Stimulated activated CD8-positive, alpha-beta memory T cell treated with anti-CD3 and anti-CD28 coated beads, Interleukin-7, amount 100 ng/mL, for 24 hours (primary cell): ENCODE measurements at places on chromosomes 6 and 20.

DNA sequence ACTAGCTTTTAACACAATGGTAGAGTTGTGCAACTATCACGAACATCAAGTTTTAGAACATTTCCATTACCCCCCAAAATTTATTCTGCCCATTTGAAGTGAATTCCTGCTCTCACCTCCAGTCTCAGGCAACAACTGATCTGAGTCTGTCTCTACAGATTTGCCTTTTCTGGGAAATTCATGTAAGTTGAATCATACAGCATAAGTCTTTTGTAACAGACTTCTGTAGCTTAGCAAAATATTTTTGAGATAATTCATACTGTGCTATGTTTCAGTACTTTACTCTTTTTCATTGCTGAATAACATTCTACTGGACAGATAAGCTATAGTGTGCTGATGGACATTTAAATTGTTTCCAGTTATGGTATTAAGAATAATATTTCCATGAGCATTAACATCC, 447.3 kb upstream of the GJE1 start:
- DNase-seq, result no peak

- DNase-seq, result no peak
These were observed 115.9 kb downstream of the OTOR start for GRCh38 chr20:16864069-16864468.

GRCh38 chr6:90160013-90160412, 136.6 kb downstream of the BACH2 start:
- DNase-seq, result no peak

DNA sequence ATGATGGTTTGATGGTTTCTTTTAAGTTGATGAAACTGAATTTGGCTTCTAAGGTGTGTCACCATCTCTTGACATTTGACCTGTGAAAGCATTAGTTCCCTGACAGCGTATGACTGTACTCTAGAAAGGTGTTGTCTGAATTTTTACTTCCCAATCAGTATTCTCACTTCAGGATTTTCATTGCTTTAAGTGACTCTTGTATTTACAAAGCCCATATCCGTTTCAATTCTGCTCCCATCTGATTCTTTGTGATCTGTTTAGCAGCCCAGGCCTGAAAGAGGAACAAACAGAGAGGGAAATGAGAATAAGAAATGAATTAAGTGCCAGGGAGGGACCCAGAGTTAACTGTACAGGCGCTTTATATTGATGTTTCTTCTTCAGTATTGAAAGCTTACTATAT, 73.7 kb downstream of the FARS2 start:
- DNase-seq, result no peak

DNA sequence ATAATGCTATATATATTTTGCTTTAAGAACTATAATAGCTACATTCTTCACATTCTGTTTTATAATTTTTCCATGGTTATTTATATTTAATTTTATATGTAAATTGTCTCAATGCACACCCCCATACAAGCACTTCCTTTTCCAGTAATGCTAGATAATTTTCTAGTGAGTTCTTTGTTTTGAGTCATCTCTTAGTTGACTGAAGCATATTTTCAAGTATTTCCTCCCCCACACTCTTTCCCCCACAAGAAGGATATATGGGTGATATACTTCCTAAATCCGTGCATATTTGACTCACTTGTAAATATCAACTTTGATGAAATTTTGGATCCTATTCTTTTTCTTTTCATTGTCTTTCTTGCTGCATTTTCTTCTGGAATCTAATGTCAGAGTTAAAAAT, 82.1 kb upstream of the SRSF6 start:
- DNase-seq, result no peak

- DNase-seq, result no peak
These were observed 190.2 kb downstream of the DTNBP1 start for GRCh38 chr6:15472621-15473020.

DNA sequence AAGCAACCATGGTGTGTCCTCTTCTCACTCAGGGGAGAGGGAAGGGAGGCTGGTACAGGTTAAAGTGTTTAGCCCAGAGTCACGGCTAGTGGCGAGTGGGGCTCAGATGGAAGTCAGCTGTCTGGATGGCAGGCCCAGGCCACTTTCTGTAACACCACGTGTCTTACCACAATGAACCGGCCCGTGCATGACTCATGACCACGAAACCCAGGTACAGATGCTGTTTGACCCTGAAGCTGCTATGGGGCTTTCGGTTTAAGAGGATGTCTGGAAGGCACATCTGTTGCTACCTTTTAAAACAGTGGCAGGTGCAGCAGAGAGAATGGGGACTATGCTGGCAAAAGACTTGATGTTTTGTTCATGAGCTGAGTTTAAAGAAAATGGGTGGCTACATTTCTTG, 36.5 kb upstream of the MPC1 start:
- no peak for DNase-seq

DNA sequence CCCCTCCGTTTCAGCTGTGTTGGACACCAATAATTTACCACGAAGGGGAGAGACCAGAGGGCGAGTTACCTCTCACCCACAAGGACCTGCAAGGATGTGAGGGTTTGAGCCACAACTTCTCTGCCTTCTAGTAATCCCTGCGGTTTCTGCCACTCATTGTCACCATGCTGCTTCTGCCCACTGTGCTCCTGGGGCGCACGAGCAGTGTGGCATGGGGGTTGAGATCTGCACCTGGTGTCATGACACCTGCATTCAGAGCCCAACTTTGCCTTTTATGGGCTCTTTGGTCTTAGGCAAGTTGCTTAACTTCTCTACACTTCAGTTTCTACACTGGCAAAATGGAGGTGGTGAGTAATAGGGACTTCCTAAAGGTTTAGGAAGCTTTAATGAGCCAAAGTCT, 84.9 kb downstream of the SOBP start:
- no peak for DNase-seq

- DNase-seq, result no peak
These were observed 54.1 kb upstream of the CAP2 start for GRCh38 chr6:17339308-17339670.

GRCh38 chr6:55069132-55069781, 105.1 kb upstream of the HCRTR2 start:
- no peak for DNase-seq

- no peak for DNase-seq
These were observed 82.2 kb downstream of the WDR27 start for GRCh38 chr6:169619650-169620049.

DNA sequence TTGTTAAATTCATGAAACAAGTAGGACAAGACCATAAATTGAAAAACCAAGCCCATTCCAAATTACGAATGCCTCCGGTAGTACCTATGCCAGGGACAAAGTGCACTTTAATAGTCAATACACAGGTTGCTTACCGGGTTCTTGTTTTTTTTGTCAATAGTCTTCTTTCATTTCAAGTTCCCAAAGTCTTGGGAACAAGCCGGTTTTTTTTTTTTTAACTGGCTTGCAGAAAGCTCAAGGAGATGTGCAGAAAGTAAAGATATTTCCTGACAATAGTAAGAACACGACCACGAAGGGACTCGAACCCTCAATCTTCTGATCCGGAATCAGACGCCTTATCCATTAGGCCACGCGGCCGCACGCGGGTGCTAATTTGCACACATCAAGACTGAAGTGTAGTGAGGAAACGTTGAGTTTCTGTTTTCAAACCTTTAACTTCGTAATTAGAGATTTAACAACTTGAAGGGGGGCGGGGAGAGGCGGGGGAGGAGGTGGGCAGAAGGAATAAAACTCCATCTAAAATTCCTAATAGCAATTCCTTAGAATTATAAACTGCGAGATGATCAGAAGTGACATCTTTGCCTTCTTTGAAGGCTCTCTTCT, 181.0 kb downstream of the TRIM27 start:
- DNase-seq, result no peak

- no peak for DNase-seq
These were observed 10.6 kb downstream of the FKBP5 start for GRCh38 chr6:35678021-35678654.

GRCh38 chr6:144844596-144844995, 559.5 kb downstream of the UTRN start:
- DNase-seq, result no peak

DNA sequence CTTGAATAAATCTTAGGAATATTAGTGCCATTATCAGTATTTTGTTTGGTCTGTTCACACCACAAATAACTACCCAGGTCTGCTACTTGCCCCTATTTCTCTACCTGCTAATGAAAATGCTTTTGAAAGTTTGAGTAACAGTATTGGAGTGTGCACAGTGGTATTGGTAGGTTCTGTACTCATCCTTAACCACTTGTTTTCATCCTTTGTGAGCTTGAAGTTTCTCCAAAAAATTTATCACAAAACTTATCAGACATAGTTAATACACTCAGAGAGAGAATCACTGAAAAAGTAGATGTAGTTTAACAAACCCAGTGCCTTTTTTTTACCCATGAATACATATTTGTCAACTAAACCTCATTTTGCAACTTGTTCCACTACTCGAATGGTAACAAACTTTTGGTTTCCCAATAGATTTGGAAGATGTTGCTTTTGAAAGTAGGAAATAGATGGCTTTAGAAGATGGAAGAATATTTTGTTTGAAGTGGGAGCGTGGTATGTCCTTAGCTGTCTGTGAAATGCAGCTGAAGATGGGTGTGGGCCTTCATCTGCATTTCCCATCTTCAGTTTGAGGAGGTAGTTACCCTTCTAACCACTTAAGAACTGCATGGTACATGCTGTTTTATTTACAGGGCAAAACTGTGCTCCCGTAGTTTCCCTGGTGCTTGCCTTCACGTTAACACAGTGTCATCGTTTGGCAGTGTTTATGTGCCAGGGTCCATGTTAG, 9.0 kb downstream of the PTPN1 start:
- DNase-seq, result no peak

- peak; percentile 4 for DNase-seq
These were observed 58.7 kb downstream of the VAPB start for GRCh38 chr20:58447511-58448391.
